Cerebellar cortex (tissue), 1 donor: ENCODE measurements at places on chromosomes 7 and 10.

- peak; percentile 70 for DNase-seq
These were observed 1.4 kb downstream of the KBTBD2 start for GRCh38 chr7:32890010-32890792.

GRCh38 chr10:59124187-59124586, 52.3 kb upstream of the PHYHIPL start:
- no peak for DNase-seq

GRCh38 chr7:40643664-40644063, 508.9 kb downstream of the SUGCT start:
- no peak for DNase-seq

GRCh38 chr10:282294-283139, 147.3 kb downstream of the ZMYND11 start:
- no peak for DNase-seq

GRCh38 chr7:15326044-15326644, 235.7 kb downstream of the AGMO start:
- DNase-seq, result peak; percentile 14

DNA sequence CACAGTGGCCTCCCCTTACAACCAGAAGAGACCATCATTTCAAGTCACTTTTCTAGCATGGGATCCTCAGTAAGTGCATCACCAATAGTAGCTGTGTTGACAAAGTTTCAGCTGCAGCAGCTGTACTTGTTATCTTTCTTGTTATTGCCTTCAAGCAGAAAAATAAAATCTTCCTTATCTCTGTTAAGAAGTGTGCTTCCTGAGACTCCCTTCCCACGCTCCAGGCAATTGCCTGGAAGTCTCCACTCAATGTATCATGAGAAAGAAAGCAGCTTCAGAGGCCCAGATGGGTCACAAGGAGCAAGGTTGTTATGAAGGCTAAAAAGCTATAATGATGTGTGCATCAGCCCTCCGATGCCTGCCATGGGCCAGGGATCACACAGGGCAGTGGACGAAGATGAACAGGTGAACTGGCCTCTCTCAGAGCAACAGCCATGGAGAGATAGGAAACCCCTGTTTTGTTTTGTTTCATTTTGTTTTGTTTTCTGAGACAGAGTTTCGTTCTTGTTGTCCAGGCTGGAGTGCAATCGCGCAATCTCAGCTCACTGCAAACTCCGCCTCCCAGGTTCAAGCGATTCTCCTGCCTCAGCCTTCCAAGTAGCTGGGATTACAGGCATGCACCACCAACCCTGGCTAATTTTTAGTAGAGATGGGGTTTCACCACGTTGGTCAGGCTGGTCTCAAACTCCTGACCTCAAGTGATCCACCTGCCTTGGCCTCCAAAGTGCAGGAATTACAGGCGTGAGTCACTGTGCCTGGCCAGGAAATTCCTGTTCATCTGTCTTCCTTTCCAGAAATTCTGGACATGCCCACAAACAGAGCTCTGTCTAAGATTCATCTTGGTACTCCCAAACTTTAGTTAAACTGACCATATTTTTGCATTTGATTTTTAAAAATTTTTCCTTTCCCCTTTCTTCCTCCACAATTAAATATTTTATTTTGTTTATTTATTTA, 340.5 kb downstream of the TNS3 start:
- no peak for DNase-seq

DNA sequence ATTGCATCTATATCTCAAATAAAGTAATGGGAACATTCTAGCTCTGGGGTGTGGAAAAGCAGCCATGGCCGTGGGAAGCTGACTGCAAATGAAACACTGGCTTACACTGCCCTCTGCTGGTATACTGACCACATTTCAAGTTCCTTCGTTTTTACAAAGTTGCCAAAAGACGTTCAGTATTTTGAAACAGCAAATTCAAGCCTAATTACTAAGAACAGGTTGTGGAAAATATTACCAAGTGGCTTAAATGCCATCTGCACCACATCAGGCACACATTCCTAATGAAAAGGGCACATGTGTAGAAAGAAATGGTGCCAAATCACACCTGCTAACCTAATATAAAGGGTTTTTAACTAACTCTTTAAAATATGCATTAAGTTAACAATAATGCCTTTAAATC, 83.9 kb downstream of the JAZF1 start:
- DNase-seq, result peak; percentile 81

- no peak for DNase-seq
These were observed 103.8 kb downstream of the SORBS1 start for GRCh38 chr10:95457319-95457886.

DNA sequence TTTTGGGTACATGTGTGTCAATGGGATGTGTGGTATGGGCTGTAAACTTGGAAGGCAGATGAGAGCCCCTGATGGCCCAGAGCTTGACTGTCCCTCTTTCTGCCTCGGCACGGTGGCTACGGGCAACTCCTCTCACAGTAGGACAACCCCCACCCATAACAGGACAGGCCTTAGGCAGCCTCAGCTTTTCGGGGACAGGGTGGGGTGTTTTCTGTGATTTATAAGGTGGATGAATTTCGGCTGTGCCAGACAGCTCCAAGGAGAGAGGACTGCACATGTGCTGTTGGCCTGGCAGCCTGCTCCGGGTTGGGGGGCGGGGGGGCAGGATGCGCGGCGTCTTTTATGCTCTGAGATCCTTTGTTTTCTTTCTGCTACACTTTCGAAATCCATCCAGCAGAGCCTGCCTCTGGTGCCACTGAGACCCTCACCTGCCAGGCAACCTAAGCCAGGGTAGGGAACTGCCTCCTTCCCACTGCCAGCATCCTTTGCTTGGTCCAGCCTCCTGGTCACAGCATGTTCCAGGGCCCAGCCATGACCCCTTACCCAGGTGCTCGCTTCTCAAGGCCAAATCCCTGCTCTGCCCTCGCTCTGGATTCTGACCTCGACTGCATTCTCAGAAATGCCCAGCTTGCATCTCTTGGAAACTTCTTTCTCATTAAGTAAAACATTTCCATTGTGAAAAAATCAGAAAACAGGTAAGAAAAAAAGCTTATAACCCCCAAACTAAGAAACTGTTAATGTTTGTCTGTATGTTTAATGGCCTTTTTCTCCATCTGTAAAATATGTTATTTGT, 15.4 kb upstream of the BTBD16 start:
- DNase-seq, result no peak

DNA sequence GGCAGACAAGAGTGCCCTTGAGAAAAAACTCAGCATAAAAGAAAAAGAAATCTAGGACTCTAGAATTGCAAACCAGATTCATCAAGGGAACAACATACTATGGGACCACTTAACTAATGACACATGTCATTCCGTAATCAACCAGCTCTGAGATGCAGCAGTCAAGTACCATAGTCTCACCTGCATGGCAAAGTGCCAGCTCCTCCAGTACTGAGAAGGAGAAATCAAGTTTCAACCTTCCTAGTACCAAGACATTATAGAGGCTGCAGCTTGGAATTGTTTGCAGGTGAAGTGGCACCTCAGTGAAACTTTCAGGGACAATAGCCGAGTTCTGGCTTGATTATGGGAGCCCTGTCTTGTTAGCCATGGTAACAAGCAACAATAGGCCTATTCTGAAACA, 11.5 kb downstream of the STEAP1 start:
- no peak for DNase-seq

GRCh38 chr10:30861221-30861620, 170.4 kb downstream of the ZNF438 start:
- no peak for DNase-seq

DNA sequence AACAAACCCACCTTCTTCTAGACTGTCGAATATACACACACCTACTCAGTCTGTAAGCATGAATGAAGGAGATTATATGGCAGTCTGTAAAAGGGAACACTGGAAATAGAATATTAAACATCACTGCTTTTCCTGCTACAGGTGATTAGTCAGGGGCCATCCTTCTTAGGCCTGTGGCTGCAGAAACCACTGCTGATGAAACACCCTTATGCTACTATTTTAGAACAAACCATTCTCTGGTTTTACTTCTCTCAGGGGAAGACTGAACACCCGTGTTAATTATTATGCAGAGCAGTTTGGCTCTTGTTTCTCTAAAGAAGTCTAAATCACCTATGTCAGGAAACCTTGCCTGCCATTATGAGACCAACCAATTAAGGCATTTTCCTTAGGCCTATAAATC, 351.1 kb upstream of the KLF6 start:
- no peak for DNase-seq

GRCh38 chr7:76066716-76067503, 19.0 kb downstream of the MDH2 start:
- no peak for DNase-seq

DNA sequence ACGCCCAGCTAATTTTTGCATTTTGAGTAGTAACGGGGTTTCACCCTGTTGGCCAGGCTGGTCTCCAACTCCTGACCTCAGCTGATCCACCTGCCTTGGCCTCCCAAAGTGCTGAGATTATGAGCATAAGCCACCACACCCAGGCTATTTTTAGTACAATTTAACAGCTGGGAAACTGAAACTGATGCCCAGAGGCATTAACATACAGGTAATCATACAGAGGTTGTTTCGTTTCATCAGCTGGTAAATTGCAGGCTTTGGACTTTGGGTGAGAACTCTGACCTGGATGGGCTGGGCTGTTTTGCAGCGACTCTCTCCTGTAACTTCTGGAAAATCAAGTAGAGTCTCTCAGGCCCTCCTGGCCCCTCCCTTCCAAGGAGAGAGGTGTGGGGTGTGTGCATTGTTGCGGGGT, 6.2 kb upstream of the ACHE start:
- no peak for DNase-seq

DNA sequence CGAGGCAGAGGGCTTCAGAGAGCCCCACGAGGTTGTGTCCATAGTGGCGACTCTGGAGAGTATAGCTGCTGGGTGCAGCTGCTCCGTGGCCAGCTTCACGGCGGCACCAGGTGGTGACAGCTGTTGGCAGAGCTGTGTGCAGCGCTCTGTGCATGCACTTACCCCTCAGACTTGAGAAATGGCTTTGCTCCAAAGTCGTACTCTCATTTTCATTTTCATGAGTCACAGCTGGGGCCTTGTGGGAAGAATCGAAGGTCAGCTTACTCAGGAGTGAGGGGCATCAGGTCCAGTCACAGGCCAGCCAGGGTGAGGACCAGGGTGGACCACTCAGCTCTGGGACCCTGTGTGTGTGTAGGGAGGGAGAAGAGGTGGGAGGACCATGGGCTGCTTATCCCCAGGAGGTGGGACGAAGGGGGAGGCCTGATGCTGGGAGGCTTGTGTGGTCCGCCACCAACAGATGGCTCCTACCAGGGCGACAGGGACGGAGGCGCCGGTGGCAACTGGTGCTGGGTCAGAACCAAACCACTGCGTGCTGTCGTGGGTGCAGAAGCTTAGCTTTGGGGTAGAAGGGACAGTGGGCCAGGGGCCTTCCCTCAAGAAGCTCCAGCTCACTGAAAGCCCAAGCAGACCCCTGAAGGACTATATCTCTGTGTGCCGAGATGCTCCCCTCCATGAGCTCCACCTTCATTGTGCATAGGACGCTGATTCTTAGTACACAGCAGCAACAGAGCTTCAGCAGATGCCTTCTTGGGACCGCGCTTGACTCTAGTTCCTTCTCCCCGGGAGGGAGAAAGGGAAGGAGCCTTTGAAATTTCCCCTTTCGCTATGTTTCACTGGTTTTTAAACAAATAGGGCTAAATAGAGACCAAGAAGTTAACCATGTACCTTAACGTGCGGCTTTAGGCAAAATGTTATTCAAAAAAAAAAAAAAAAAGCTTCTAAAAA, 225.0 kb downstream of the CELF2 start:
- DNase-seq, result no peak

- no peak for DNase-seq
These were observed 312.6 kb downstream of the IPMK start for GRCh38 chr10:57955076-57955475.

- DNase-seq, result peak; percentile 59
These were observed 47.1 kb upstream of the TMEM72 start for GRCh38 chr10:44864051-44864450.

GRCh38 chr7:148527717-148528168, 62.8 kb upstream of the C7orf33 start:
- DNase-seq, result peak; percentile 63

GRCh38 chr7:3265388-3265787, 35.7 kb upstream of the SDK1 start:
- DNase-seq, result no peak

DNA sequence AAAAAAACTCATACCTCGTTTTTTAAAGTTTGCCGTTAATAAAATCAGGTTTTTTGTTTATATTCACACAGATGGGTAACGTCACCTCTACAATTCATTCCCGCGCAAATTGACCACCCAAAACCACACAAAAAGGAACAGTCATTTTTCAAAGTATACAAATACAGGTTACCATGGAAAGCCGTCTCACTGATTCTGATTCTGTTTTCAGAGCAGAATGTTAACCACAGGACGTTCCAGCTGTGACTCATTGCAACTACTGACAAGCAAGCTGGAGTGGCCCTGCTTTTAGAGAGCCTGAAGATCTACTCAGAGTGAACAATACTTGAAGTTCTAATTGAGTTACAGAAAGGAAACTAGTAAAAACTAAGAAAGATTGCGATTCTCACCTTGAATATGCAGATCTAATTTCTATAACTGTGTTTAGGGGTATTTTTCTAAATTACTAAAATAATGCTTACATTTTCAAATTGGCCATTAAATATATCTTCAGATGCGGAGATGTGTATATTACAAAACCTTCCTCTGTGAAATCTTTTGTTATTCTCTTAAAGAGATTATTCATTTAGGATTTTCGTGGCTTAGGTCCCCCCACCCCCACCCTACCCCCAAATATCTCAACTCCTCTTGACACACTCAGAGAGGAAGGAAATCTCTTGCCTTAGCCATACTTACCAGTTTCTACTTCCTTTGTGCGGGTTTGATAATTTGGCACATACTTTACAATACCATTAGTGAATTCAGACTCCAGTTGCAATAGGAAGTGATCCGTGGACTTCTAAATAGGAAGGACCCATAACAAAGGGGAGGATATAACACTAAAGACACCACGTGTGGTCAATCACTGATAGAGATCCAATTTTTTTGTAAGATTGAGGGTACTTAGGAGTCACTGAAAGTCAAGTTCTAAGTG, 106.0 kb downstream of the CUBN start:
- peak; percentile 29 for DNase-seq

- DNase-seq, result no peak
These were observed 61.9 kb downstream of the CACUL1 start for GRCh38 chr10:118692872-118693271.

DNA sequence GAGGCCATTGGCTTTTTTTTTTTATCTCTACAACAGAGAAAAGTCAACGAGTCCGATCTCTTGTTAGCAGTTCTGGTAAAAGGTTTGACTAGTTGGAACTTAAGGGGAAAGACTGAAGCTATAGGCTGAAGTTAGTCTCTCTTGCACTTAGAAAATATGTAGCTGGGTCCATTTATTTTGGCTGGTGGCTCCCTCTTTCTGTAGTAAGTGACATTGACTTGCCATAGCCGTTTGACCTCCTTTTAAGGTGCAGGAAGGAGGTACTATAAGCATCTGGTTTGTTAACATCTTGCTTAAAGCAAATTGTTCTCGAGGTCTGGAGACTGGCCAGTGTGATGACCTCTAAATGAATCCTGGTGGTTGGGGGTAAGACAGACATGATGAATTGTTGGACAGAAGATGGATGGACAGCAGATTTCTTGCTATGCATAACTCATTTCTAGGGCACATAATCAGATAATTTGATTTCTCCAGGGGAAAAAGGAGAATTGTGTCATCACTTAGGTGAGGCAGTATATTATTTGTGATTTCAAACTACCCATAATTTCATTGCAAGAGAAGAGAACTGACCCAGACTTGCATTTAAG, 356.3 kb upstream of the GALNT17 start:
- DNase-seq, result peak; percentile 26

- DNase-seq, result no peak
These were observed 223.6 kb downstream of the RELN start for GRCh38 chr7:103765901-103766300.
